Activated CD4-positive, alpha-beta T cell treated with anti-CD3 and anti-CD28 coated beads, Interleukin-2, amount 10 ng/mL, durations not matched to agents 24 days and 14 days (primary cell): ENCODE measurements at places on chromosomes 6 and 20. TPM values are rescaled to one million over a fixed set of nuclear protein-coding genes. Genes with fewer than 3 reads are reported as not detected.

Gene ADTRP
- total RNA-seq: 4.7 and 5.3 TPM in 2 replicates

Gene CST5
- total RNA-seq: not detected in 2 replicates

Gene TCF21
- total RNA-seq: not detected in 2 replicates

Gene LHFPL5
- total RNA-seq: not detected in 2 replicates

Gene ABHD16B
- 0.19 TPM in 1 of 2 replicates, not detected in the other for total RNA-seq

Gene ZSCAN26
- 5.9 and 7.7 TPM in 2 replicates for total RNA-seq

Gene TINAG
- total RNA-seq: not detected in 2 replicates

Gene C6orf15
- not detected in 2 replicates for total RNA-seq

Gene DEFB126
- not detected in 2 replicates for total RNA-seq
